ENCODE measurements at places on chromosomes 12 and 14.

GRCh38 chr12:93783832-93784231, 106.7 kb downstream of the CRADD start:
- DNase-seq = peak; percentile 48

GRCh38 chr12:55827806-55828205, 1.6 kb downstream of the DNAJC14 start:
- no peak for DNase-seq

- no peak for DNase-seq
Measured at GRCh38 chr12:129594098-129594497, 309.7 kb downstream of the TMEM132D start.

DNA sequence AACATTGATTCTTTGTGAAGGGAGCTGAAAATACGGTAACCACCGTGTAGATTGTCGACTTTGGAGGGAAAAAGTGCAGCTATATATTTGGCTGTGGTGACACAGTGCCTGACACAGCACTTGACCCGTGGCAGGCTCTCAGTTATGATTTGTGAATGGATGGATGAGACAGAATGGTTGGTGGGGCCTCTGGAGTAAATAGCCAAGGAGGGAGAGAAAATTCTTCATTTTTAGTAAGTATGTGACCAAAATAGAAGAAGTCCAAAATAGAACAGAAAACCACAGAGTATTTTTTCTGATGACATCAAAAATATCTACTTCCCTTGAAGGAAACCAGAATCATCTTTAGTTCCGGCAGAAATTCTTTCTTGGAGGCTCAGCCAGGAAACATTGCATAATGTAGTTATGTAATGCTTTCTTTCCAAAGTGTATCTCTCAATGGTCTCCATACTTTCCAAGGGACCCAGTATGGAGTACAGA, 82.0 kb upstream of the WSCD2 start:
- DNase-seq = no peak

- no peak for DNase-seq
Measured at GRCh38 chr14:90600619-90601018, 203.8 kb downstream of the CALM1 start.

- DNase-seq = no peak
Measured at GRCh38 chr12:49920241-49920914, 16.7 kb upstream of the FAIM2 start.

- DNase-seq = no peak
Measured at GRCh38 chr14:94660306-94660946, 48.2 kb downstream of the SERPINA3 start.

- no peak for DNase-seq
Measured at GRCh38 chr14:78122436-78122835, 47.7 kb upstream of the NRXN3 start.

GRCh38 chr14:44989497-44990440, 27.8 kb downstream of the TOGARAM1 start:
- no peak for DNase-seq

DNA sequence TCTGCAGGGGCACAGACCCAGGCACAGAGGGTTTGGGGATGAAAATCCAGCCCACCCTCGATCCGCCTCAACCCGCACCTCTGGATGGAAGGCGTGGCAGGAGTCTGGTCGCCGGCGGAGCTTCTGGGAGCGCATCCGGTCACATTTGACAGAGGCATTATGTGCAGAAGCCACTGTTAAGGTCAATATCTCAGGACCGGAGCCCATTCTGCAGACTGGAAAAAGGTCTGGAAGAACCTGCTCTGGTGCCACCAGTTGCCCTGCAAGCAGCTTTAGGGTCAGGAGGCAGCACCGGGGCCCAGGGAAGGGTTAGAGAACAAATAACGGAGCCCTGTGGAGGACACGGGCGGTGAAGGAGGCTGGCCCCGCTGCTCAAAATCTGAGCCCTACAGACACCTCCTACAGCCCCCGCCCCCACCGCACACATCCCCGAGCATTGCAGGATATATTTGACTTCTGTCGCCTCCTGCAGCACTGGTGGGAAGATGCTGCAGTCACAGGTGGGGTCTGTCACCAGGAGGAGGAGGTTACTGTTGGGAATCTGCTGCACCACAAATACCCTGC, 25.1 kb upstream of the LRTM2 start:
- DNase-seq = no peak

DNA sequence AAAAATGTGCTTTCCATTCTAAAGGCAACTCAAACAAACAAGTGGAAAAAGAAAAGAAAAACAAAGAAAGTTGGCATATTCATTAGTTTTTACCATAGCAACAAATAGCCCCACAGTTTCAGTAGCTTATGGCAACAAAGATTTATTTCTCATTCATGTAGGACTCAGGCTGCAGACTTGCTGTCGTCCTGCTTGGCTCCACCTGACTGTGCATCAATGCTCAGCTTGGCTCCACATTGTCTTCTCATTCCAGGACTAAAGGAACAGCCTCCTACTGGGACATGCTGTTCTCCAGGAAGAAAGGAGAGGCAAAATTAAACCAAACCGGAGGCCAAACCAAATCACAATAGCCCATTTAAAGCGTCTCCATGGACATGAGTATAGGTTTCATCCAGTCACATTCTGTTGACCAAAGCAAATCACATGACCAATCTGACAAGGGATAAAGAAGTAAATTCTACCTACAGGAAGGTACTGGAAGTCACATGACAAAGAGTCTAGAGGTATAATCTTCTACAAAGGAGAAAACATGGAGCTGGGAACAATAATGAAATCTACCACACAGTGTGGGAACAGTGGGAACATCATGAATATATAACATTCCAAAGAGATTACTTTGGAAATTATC, 222.5 kb downstream of the PIK3C2G start:
- no peak for DNase-seq

DNA sequence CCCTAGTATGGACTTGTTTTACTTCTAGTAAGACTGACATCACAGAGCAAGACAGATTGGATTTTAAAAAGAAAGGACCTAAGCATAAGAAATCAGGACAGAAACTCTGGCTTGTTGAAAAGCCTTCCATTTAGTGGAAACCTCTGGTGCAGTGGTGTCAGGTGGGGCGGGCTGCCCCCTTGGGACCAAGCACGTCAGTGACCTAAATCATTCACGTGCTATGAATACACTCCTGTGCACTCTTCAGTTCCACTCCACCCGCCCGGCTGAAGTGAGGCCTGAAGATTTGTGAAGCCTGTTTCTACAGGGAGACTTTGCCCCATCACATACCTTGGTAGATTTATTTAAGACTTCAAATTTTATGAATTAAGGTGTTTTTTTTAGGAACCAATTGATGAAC, 58.2 kb upstream of the STRN3 start:
- DNase-seq = no peak

GRCh38 chr12:116525418-116526001, 33.7 kb upstream of the MAP1LC3B2 start:
- no peak for DNase-seq

DNA sequence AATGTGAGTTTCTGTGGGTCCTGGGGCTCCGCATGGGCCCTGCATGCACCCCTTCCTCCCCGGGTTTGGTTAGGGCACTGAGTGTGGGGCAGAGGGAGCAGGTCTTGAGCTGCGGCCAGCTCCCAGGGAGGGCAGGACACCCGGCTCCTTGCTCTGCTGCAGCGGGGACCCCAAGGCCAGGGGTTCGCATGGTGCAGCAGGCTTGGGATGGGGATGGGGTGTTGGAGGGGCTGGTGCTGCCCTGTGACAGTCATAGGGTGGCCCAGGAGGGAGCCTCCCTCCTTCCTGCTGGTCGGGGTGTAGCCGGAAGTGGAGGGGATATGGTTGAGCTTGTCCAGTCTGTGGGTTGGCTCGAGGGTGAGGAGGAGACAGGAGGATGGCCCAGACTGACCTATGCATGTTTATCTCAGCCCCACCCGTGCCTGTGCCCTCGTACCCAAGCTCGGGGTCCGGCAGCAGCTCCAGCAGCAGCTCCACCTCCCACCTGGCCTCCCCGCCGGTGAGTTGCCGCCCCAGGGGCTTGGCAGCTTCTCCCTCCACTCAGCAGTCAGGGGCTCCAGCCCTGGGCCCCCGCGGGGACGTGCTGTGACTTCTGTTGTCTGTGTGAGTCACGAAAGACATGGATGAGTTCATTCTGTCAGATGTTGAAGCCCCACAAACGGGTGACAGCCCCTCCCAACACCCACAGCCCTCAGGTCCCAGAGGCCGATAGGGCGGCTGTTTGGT, 16.0 kb downstream of the ULK1 start:
- no peak for DNase-seq

GRCh38 chr12:2765608-2766007, 29.2 kb upstream of the FKBP4 start:
- no peak for DNase-seq

- DNase-seq = no peak
Measured at GRCh38 chr14:37890095-37890494, 294.7 kb downstream of the TTC6 start.

DNA sequence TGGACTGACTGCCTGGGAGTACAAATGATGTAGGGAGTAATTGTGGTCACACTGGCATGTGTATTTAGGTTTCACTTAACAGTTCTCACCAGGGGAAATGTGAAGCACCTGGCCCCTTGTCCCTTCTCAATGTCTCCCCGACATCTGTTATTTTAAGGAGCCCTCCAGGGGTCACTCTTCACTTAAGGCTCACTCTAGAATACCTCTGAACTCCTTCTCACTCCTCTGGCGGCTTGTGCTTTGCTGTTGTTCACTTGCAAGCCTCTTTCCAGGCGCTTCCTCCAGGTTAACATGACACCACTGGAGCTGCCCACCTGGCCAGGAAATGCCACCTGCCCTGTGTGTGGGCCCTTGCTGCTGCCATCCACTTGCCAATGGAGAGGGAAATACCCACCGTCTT, 56.5 kb upstream of the GZMB start:
- no peak for DNase-seq

DNA sequence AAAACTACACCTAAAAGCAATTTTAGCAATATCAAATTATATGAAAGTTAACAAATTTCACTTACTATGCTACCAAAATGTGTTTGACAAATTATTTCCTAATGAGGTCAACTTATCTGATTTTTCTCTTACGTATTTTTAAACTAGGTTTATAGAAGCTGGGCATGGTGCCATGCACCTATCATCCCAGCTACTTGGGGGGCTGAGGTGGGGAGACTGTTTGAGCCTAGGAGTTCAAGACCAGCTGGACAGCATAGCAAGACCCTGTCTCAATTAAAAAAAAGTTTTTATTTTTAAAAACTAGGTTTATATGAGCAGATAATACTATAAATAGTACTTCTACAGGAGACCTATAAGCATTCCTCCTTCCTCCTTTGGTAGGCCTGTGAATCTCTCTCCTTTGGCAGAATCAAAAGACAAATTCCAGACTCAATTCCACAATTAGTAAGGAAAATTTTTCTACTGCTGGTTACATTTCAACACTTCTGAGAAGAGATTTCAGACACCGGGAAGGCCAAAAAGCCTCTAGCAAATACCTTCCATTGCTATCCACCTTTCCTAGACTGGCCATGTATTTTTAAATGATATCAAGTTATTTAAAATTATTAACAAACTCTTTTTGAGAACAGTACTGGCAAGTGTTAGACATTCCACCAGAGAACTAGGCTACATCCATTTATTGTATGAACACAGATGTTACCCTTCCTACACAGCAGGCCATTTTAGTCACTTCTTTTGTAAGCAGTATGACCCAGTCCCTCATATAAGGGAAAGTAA, 34.4 kb downstream of the CDK17 start:
- no peak for DNase-seq

DNA sequence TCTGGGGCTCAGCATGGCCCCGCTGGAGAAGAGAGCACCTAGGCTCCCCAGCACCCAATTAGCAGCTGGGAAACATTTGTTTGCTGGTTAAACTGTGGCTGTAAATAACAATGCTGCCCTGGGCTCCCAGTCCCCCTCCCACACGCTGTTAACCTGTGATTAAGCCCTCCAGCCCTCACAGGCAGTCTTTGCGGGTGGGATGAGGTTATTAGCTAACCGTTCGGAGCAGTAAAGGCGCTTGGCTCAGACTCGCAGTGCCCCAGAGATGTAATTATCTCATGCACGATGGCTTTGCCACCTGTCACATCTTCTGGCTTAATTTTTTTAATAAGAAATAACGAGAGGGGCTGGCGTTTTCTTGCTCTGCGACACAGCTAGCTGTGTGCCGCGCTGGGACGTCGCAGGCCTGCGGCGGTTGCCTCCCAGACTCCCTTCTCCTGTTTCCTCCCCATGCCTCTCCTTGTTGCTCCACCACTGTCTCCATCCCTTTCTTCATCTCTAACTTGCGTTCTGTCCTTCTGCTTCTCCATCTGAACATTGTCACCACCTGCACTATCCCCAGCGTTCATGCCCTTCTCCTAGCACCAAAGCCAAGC, 239.2 kb upstream of the FKBP4 start:
- no peak for DNase-seq

DNA sequence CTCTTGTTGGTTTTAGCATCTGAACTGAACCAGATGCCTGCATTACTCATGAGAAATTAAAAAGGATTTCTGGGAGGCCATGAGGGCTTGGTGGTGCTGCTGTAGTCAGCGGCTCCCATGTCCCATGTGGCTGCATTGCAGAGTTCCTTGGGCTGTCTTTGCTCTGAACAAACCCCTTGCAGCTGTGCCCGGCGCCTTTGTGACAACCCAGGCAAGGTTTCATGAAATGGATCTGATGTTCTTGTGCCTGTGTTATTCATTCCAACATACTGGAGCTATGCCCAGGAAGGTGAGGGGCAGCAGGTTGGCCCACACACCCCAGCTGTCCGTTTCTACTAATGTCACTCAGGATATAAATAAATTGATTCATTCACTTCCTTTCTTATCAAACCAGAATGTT, 40.8 kb downstream of the TGFB3 start:
- no peak for DNase-seq

DNA sequence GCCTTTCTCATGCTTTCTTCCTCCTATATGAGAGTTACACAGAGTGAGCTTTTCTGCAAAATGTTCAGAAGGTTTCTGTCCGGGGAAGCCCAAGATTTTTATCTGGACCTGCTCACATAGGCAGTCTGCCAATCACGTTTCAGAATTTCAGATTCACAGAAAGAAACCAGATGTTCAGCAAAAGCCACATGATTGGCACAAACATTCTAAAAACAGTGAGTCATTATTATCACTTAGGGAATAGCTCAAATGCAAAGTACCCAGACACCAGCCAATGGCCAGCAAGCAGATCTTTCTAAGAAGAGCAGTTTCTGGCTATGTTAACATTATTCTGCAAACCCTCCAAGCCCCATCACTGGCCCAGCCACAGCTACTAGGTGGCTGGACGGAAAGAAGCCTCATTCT, 1558.5 kb upstream of the TMEM132C start:
- no peak for DNase-seq

DNA sequence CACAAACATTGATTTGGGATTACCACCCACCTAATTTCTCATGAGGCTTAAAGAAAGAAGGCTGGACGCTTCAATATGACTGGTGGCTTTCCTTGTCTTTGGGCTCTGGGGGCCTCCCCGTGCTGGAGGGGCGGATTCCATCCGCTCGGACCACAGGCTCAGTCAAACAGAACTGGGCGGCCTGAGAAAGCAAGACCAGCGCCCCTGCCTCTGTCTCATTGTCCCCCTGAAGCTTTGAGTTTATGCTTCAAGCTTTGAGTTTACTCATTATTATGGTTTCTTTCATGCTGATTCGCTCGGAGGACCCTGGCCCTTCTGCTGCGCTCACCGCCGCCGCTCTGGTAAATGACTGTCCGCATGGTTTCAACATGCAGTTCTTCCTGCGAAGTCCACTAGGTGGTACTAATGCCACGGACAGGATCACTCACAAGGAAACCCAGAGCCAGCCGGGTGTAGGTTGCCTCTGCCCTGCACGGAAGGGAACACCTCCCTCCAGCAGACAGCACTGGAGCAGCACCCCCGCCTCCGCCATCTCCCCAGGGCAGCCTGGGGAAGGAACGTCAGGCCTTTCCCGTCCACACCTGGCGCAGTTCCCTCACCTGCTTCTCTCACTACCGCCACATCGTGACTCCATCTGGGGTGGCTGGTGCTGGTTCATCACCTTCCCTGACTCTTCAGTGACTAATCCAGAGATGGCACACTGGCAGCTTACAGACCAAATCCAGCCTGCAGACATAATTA, 13.2 kb upstream of the TIGAR start:
- no peak for DNase-seq
